GM12864 (cell line): ENCODE measurements at places on chromosomes 7 and 10.

DNA sequence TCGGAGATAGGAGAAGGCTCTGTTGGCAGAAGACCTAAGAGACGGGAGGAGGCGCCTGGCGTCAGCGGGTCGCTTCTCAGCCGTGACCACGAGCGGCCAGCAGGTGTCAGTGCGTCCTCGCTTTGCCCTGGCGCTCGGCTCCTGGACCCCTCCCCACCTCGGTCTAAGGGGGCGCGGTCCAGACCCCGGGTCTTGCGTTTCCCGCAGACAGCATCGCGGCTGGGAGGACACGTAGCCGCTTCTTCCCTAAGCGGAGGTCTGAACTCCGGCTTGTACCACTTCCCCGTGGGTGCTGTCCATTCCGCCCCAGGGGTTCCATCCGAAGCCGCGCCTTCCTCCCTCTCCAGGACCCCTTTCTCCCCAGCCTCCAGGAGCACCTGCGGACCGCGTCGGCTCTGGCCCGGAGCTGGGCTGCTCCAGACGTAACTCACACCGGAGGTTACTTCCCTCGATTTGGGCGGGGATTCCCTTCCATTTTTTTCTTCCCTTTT is 593 bp upstream of the ADRA2A start:
- no peak for DNase-seq

- DNase-seq: no peak
Measured at GRCh38 chr10:92156874-92157773, 133.8 kb downstream of the CPEB3 start.

- DNase-seq: no peak
Measured at GRCh38 chr7:106143711-106144337, 31.7 kb upstream of the SYPL1 start.

DNA sequence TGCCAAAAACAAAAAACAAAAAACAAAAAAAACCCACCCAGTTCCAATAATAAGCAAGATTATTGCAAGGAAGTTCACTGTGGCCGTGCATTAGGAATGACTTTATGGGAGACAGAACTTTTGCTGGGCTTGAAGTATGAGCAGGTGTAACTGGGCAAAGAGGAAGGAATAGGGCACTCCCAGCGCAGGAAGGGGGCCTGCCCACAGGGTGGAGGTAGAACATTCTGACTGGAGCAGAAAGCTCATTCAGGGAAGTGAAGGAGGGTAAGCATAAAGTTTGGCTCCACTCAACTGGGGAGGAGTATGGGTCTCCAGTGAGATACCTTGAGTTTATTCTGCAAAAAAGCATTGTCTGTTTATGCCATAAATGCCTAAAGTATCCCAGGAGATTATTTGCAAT is 42.1 kb upstream of the WIPF3 start:
- DNase-seq: no peak

DNA sequence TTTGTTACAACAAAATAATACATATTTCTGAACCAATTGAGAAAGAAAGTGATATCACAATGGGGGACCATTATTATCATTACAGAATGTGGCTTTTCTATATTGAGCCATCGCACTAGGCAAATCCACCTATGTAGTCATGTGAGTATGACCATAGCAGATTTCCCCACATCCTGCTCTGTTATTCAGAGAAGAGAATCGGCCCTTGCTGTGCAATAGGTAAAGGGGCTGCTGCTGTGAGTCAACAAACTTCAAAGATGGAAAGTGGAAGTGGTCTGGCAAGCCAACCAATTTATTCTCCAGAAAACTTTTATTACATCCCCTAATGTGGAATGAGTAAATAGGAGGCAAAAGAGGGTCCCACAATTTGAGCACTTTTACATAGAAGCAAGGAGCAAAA is 573.4 kb downstream of the ETV1 start:
- DNase-seq: no peak

GRCh38 chr10:71804077-71804476 is 30.8 kb upstream of the VSIR start:
- no peak for DNase-seq

DNA sequence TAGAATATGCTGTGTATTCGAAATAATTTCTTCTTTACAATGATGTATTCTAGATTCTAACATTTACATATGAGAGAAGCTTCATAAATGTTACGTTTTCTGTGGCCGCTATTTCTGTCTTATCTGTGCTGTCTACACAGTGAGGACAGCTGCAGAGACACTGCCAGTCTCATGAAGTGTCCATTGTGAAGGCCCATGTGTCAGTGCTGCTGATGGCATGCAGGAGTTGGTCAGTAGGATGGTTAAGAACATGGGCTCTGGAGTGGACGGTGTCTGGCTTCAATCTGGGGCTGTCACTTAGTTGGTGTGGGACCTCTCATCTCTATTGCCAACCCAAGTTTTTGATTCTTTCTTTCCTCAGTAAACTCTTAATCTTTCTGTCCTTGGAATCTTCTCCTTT is 137.3 kb downstream of the SDK1 start:
- DNase-seq: no peak

DNA sequence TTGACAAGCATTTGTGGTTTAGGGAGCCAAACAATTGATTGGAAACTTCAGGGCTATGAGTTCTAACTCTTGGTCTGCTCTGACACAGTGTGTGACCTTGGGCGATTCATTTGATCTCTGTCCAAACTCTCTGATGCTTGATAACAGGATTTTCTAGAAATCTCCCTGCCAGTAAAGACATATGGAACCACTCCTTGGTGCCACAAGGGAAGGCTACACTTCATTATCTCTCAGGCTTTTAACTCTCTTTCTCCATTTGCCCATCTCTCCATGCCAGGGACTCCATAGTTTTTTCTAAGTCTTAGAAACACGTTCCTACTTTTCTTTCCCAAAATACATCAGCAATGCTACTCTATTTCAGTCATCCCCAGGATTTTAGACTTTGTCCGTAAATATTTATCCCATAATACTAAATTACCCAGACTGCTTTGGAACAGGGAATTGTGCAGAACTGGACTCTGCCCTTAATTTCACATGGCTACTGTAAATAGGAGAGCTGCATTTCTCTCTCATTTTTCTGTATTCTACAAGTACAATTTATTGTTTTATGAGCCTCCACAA is 488.2 kb downstream of the SUGCT start:
- no peak for DNase-seq

DNA sequence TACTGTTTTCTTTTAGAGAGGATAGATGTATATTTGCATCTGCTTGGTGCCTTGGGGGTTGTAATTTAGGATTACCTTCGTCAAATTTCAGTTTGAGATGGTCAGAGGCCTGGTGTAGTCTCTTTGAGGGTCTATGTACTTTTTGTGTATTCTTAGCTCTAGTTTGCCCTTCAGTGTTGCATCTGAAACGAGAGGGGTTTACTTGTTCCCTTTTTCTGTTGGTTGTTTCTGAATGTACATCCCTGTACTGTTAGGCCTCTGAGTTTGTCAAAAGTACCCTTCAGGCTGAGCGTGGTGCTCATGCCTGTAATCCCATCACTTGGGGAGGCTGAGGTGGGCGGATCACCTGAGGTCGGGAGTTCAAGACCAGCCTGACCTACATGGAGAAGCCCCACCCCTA is 60.0 kb downstream of the MLLT10 start:
- DNase-seq: no peak

DNA sequence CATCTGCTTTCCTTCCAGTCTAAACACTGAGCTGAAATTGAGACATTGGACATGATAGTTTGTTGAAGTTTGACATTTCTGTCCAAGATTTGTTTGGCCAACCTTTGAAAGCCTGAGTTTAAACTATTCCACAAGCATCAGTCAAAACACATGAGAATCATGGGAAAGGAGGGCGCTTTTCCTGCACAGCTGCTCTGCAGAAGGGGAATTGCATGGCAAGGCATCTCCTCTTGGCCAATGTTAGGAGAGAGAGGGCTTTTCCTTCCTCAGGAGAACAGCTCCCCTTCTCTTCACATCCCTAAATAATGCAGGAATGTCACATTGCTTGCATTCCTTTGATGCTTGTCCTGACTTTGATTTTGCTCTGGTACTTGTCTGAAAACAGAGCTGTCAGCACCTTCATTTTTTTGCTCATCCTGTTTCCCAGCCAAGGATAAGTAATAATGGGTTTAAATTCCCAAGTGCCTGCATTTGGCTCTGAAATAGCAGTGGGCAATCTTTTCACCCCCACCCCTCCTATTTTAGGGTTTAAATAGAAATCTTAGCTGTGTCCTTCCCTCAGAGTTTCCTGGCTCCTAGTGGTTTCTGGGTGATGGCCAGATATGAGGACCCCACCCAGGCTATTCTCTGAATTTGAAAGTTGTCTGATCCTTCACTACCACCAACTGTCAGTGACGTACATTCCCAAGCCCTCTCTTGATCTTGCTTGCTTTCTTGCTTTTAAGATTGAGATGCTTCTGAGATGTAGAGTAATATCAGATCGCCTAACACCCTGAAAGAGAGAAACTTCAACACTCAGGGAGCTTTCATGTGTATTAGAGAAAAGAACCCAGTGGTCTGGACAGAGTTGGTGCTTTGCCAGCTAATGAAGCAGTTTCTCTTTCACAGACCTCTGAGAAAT is 75.2 kb upstream of the NPVF start:
- DNase-seq: no peak

GRCh38 chr10:95414844-95415485 is 124.2 kb upstream of the PDLIM1 start:
- no peak for DNase-seq
